Thymus (tissue), 14 donors: ENCODE measurements at places on chromosomes 3 and 15. TPM values are rescaled to one million over a fixed set of nuclear protein-coding genes. Genes with fewer than 3 reads are reported as not detected.

- DNase-seq = no peak
- no peaks in the 10 kb centered on the region for H3K4me1 ChIP-seq
- H3K27ac ChIP-seq = no peak overlapping the region
- H3K4me3 ChIP-seq = no peak overlapping the region
These were observed 104.1 kb upstream of the TNFAIP8L3 start for GRCh38 chr15:51198701-51199232.

- H3K27ac ChIP-seq = no peak overlapping the region
- no peaks in the 10 kb centered on the region for H3K27me3 ChIP-seq
- H3K36me3 ChIP-seq = no peaks in the 10 kb centered on the region
- H3K4me3 ChIP-seq = no peak overlapping the region
These were observed 157.4 kb upstream of the P2RY1 start for GRCh38 chr3:152677491-152677890.

Gene RTP1
- total RNA-seq = 0.05 TPM

Gene CCDC33
- 1.4 TPM for total RNA-seq
